ENCODE measurements at places on chromosomes 1 and 21.

GRCh38 chr1:62436039-62436465 is 797 bp upstream of the USP1 start:
- no peak for DNase-seq

- DNase-seq, result no peak
These were observed 26.9 kb upstream of the SYNC start for GRCh38 chr1:32729254-32730046.

- peak; percentile 8 for DNase-seq
These were observed 203.2 kb downstream of the APP start for GRCh38 chr21:25967181-25967900.

DNA sequence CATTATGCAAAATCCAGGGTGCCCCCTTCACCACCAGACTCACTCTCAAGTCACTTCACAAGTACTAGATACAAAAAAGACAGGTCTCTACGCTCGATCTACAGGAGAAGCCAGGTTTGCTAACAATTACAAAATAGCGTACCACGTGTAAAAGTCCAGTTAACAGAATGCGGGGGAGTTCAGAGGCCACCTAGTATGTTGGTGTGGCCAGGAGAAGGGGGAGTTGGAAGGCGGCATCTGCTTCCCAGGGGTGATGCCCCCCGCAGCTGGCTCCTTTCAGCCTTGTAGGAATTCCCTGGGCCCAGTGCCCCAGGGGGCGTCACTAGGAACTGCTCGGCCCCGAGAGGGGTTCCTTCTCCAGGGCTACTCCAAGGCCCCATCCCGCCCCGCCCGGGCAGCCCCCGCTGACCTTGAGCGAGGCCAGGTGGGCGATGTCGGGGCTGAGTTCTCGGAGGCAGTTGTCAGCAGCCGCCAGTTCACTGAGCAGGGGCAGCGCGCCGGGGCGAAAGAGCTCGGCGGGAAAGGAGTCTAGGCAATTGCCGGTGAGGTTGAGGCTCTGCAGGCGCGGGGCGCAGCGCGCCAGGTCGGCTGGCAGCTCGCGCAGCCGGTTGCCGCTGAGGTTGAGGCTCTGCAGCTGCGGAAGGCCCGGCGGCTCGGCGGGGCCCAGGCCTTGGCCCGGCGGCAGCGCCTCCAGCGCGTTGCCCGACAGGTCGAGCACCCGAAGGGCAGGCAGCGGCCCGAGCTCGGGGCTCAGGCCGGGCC is 664 bp downstream of the LRRC47 start:
- DNase-seq, result no peak

DNA sequence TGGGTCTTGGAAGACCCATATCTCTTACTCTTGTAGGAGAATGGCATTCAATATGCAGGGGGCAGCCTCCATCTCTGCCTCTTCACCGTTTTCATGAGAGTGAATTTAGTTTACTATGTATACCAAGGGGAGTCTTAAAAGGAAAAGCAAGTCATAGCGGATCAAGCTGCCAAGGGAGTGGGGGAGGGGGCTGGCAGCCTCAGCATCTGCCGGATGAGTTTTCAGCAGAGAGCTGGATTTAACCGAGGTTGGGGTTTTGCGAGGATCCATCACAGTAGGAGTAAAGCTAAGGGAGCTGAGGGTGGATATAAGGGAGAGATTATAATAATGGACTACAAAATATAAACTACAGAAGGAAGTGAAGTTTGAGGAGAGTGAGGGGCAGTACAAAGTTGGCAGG is 9.9 kb downstream of the CD160 start:
- DNase-seq, result no peak

- DNase-seq, result no peak
These were observed 7.2 kb upstream of the DSCAM start for GRCh38 chr21:40853956-40854688.

GRCh38 chr1:8165595-8166360 is 139.7 kb upstream of the ERRFI1 start:
- no peak for DNase-seq

- DNase-seq, result no peak
These were observed 14.7 kb upstream of the AQP10 start for GRCh38 chr1:154306151-154306550.

GRCh38 chr1:110151175-110151669 is 928 bp downstream of the SLC6A17 start:
- DNase-seq, result no peak

DNA sequence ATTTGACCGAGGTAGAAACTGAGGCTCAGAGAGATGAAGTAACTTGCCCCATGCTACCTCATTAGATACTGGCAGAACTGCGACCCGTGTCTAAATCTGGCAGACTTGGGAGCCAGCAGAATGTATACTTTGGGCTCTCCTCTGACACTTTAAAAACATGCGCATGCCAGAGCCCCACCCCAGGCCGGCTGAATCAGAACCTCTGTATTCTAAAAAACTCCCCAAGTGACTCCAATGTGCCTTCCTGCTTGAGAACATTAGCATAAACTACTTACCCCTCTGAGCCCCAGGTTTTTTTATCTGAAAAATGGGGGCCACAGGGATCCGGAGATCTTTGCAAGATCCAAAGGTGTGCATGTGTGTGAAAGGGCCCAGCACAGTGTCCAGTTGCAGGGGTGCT is 344.7 kb upstream of the USP24 start:
- DNase-seq, result no peak

GRCh38 chr21:26849428-26850115 is 4.4 kb upstream of the ADAMTS1 start:
- peak; percentile 25 for DNase-seq

DNA sequence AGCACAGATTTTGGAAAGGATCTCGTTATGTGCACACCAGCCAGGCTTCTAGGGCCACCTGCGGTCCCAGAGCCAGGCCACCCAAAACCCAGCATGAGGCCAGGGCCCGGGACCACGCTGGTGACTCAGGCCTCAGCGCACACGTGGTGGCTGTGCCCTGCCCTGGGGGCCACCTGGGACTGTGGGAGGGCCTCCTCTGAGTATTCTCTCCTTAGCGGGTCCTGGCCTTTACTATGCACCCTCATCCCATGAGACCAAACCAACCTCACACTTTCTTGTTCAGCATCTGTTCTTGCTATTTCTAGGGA is 9.9 kb downstream of the WNT9A start:
- DNase-seq, result no peak

DNA sequence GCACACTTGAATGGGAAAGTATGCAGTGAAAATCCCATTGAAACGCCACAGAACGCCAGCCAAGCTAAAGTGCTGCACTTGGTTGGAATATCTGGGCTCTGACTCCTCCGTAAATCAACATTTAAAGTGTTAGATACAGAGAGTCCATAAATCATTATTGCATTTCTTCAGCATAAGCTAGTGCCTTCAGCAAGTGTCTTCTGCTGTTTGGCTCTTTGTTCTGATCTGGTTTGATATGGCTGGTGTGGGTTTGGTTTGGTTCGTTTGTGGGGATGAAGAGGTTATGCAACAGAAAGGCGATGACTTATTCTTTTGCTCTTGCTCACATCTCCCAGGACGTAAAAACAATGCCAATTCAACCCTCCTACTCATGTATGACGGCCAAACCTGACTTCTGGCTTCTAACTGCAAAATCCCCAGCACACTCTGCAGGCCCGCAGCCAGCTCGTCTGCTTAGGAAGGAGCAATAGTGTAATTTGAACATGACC is 121.8 kb upstream of the ERG start:
- DNase-seq, result no peak

- DNase-seq, result peak; percentile 20
These were observed 41.0 kb downstream of the RXRG start for GRCh38 chr1:165403835-165404482.

DNA sequence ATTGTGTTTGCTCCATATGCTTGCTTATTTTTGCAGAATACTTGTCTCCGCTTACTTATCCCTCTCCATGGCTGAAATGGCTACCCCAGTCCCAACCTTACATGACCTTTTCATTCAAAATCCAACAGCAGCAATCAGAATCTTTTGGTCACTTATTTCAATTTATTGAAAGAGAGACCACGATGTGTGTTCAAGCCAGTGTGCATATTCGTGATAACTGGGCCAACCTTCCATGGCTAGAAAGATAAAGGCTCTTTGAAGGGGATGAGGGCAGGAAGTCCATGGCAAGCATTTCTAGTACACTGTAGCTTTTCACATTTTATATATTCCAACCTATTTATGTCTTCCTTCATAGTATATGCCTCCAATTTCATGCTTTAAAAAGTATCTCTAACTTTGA is 23.1 kb downstream of the HSD11B1 start:
- DNase-seq, result no peak

DNA sequence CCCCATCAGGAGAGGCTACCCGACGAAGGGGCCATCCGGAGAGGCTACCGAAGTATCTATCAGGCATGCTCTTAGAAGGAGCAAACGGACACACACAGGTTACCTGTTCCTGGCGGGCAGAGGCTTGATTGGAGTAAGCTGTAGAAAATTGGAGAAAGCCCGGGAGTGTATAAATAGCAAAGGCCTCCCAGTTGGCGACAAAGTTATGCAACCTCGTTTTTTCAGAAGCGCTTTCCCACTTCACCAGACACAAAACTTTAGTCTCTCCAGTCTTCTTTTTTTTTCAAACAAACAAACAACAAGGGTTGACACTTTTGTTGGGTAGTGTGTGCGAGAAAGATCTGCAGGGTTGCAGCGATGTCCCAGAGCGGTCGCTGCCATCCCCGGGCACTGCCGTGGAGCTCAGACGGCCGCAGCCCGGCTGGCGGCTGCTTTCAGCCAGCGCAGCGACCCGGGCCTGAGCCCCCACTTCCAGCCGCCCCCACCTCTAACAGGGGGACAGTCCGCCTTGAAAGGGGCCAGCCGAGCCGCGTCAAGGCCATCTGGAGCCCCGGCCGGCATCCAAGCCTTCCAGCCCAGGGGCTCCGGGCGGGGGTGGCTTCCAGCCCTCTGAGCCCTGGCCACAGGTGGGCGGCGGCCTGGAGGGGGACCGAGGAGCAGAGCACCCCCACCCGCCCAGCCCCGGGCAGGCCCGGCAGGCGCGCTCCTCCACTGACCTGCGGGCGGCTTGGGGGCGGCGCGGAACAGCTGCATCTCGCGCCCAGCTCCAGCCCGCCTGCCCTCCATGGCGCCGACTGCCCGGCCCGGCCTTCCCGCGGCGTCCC is 616 bp downstream of the MCOLN3 start:
- no peak for DNase-seq

- DNase-seq, result peak; percentile 69
These were observed 30.6 kb downstream of the OMA1 start for GRCh38 chr1:58515794-58516401.

DNA sequence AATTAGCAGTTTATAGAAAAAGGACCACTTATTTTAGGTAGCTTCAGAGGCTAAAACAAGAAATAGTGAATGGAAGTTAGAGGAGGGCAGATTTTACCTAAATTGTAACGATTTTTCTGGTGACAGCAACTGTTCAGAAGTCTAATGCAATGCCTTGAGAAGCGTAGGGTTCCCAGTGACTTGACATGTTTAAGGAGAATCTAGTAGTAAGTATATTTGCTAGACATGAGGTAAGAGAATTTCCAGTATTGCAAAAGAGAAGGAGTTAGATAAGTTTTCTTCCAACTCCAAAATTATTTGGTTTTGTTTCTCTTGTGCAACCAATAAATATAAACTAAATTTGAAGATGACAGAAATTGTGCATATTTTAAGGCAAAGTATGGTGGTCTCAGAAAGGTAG is 140.0 kb downstream of the SMYD3 start:
- DNase-seq, result no peak

- no peak for DNase-seq
These were observed 66.3 kb downstream of the RAVER2 start for GRCh38 chr1:64811131-64811530.

DNA sequence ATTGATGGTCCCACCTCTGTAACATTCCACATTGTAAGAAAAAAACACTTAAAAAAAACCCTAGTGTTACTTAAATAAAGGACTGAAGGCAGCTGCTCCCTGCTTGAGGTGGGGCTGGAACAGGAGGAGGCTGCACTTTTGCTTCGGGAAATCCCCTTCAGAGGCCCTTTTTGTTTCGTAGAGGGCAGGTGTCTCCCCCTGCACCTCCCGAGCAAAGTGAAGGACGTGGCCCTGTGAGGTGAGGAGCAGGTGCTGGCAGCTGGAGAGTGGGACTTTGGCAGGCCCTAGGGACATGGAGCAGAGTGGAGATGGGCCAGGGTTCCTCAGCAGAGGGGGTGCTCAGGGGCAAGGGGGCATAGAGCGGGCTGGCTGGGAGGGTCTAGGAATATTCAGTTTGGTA is 33.4 kb upstream of the WNT4 start:
- DNase-seq, result no peak

- DNase-seq, result peak; percentile 52
These were observed 19.8 kb downstream of the KMO start for GRCh38 chr1:241551759-241552638.

GRCh38 chr21:35063428-35064172 is 14.5 kb upstream of the RUNX1 start:
- no peak for DNase-seq

DNA sequence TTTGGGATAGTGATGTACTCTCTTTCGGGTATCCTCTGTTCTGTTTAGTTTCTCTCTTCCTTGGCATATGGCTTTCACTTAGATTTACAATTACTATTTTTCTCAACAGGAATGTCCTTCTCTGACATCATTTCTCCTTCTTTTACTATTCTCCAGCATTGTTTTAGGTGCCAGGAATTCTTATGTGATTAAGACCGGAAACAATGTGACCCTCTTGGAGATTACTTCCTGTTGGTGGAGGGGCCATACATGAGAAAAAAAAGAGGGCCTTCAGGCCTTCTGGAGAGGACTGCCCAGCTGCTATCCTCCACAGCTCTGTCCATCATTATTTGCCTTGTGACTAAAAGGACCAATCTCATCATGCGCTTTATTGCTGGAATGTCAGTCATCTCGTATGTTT is 50.4 kb upstream of the ADAMTS5 start:
- no peak for DNase-seq

- peak; percentile 43 for DNase-seq
These were observed 8.2 kb downstream of the HAPLN2 start for GRCh38 chr1:156627313-156627880.

DNA sequence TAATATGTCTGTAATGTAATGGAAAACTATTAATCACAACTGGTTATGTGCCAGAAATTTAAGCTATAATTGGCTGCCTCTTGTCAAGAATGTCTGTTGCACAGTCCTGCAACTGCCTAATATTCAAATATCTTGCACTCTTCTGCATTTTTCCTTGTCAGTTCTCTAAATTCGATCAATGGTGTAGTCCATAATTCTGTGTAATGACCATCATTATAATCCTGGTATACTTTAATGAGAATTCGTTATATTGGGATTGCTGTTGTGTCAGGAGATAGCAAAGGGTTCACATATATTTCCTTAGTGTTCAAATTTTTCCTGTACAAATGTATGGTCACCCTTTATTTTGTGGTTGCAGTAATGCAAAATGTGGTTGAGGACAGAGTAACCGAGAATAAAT is 4.8 kb downstream of the NTNG1 start:
- DNase-seq, result no peak

GRCh38 chr1:67724928-67725560 is 40.0 kb downstream of the GADD45A start:
- no peak for DNase-seq

DNA sequence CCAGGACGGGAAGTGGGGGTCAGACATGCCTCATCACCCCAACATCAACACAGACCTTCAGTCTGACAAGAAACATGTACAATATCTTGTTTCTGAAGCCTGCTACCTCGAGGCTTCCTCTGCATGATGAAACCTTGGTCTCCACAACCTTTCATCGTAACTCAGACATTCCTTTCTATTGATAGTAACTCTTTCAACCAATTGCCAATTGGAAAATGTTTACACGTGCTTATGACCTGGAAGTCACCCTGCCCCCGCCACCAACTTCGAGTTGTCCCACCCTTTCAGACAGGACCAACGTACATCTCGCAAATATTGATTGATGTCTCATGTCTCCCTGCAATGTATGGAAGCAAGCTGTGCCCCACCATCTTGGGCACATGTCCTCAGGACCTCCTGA is 159.5 kb downstream of the ETS2 start:
- DNase-seq, result no peak

Measured in CD4-positive, alpha-beta T cell treated with Interleukin-2 at 100 ng/mL for 4 hours (primary cell).